ENCODE measurements at places on chromosomes 5 and 9. TPM values are rescaled to one million over a fixed set of nuclear protein-coding genes. Genes with fewer than 3 reads are reported as not detected.

DNA sequence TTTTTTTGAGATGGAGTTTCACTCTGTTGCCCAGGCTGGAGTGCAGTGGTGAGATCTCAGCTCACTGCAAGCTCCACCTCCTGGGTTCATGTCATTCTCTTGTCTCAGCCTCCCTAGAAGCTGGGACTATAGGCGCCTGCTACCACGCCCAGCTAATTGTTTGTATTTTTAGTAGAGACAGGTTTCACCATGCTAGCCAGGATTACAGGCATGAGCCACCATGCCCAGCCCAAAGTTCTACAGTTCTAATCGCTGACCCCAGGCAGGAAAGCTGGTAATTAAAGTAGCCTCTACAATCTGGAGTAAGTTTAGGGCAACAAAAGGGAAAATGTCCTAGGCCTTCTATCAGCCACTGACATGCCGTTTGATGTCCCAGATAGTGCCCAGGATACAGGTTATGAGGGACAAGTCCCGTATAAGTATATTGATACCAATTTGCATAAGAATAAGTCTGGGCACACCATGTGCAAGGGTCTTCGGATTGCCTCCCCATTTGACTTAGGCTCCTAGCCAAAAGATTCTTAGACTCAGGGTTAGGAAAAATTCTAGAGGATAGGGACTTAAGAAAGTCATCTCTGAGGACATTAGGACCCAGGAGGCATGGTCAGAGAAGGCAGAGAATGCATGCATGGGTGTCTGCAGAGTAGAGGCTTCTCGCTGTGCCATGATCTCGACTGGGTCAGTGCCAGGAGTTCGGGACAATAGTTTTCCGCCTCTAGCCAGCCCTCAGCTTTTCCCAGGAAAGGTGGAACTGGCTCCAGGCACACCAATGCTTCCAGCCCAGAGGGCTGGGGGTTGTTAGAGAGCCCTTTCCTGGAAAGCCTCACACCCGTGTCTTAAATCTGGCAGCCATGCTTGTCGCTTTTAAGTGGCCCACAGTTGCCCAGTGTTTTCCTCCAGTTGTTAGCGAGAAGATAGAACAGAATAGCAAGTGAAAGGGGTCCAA lies 1111.1 kb downstream of the TAF11L14 start:
- DNase-seq: no peak

DNA sequence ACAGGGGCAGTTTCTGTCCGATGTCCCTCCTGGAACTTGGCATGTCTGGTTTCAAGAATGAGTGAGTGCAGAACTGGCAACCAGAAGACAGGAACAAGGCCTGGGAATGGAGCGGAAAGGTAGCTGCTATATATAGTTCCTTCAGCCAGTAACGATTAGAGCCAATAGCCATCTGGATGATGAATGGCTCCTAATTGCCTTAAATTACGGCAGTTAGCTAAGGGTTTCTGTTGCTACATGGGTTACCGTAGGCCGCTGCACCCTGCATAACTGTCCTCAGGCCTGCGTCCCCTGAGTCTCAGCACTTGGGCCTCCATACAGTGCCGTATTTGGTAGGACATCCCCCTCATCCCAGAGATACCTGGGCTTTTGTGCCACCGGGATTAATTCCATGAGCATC lies 29.4 kb downstream of the WWC1 start:
- DNase-seq: no peak

The AGXT2 gene
- total RNA-seq: not detected

- DNase-seq: no peak
These were observed 15.5 kb downstream of the CARD19 start for GRCh38 chr9:93111371-93112115.

The STC2 gene
- total RNA-seq: 0.64 TPM

The NR5A1 gene
- total RNA-seq: not detected

GRCh38 chr5:172443441-172444109 lies 10.8 kb downstream of the SH3PXD2B start:
- DNase-seq: no peak

GRCh38 chr9:124885551-124885950 lies 23.6 kb downstream of the ARPC5L start:
- DNase-seq: no peak

DNA sequence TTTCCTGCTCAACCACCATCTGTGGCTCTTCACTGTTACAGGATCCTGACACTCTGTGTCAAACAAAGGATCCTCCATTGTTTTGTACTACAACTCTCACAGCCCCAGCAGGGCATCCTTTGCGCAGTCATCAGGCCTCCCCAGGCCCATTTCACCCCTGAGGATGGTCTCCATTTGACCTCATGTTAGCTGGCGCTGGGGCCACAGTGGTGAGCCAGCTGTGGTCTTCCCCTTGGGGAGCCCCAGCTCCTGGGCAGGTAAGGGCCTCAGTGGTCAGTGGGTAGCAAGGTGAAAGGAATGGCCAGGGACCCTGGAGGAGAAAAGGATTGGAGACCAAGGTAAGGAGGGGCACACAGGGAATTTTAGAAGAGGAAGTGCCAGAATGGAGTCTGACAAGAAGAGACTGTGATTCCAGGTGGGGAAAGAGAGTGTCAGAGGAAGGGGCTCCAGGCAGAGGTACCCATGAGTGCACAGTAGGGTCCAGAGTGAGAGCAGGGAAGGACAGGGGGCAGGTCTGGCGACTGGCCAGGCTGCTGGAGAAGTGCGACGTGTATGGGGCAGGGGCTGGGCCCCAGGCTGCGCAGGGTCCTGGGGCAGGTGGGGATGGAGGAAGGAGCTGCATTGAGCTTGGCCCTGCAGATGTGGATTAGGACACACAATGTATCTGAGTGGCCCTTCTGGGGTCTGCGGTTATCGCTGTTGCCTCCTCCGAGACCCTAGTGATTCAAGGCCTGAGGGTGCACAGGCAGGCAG lies 109.9 kb downstream of the PHF2 start:
- no peak for DNase-seq

- no peak for DNase-seq
These were observed 150.6 kb upstream of the EDIL3 start for GRCh38 chr5:84535281-84535680.

DNA sequence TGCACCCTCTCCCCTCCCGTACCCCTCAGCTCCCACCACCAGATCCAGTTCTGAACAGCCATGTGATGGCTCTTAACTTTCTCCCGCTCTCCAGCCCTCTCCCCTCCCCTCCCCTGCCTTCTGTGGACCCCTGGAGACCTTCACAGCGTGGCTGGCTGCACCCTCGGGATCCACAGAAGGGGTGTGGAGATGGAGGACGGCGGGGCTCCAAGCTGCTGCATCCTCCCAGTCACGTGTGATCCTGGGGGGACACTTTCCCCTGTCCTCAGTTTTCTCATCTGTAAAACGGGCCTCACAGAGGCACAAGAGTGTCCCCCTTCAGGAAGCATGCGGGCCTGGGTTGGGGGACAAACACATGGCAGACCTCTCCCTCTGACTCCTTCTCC lies 276.0 kb upstream of the MVB12B start:
- DNase-seq: no peak

GRCh38 chr9:77956555-77956954 lies 75.1 kb downstream of the GNAQ start:
- DNase-seq: no peak

GRCh38 chr5:67612961-67613360 lies 416.4 kb upstream of the CD180 start:
- DNase-seq: no peak

GRCh38 chr5:595285-595875 lies 16.8 kb upstream of the CEP72 start:
- DNase-seq: no peak

The ADGRV1 gene
- total RNA-seq: 14.1 TPM

The ECM2 gene
- total RNA-seq: 5.1 TPM

GRCh38 chr9:135664266-135664665 lies 1.2 kb downstream of the LCN9 start:
- DNase-seq: no peak

DNA sequence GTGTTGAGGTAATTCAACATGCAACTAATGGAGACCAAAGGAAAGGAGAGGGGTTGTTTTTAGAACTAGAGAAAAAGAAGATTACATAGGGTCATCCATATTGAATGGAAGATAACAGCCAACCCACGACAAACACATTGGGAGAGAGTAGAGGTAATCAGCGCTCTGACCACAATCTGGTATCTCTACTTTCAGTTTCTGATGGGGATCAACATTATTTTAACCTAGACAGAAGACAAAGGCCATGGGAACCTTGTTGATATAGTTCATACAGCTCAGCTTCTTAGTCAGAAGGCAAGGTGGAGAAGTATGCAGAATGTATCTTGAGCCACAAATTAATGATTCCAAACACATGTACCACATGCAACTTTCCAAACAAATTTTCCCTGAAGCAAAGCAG lies 537.1 kb upstream of the ST8SIA4 start:
- DNase-seq: no peak

The SYK gene
- 45.5 TPM for total RNA-seq

DNA sequence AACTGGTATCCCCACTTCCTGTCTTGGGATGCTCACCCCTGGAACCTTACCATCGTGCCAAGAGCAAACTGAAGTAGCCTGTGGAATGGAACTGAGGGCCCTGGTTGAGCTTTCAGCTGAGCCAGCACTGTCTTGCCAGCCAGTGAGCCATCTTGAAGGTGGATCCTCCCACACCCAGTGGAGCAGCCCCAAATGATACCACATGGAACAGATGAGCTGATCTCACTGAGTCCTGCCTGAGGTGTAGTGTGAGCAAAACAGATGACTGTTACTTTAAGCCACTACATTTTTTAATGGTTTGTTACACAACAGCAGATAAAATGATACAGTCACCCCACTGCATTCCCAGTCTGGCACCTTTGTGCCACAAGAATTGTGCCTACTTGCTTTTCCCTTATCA lies 2.2 kb upstream of the PCYOX1L start:
- DNase-seq: no peak

DNA sequence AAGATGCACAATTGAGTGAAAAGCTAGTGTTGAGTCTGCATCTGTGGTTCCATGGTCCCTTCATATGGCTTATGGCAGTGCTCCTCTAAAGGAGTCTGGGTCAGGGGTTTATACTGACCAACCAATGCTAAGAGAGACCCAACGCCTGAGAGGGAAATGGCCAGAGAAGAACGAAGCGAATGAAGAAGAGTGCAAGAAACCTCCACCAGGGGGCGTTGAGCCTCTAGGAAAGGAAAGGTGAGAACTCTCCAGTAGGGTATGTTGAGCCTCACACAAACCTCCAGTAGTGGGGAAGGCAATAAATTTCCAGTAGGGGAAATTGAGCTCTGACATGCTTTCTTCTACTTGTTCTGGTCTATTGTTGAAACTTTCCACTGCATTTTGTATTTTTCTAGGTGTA lies 470.6 kb downstream of the PRDM9 start:
- DNase-seq: no peak

The CETN3 gene
- total RNA-seq: 11.6 TPM

DNA sequence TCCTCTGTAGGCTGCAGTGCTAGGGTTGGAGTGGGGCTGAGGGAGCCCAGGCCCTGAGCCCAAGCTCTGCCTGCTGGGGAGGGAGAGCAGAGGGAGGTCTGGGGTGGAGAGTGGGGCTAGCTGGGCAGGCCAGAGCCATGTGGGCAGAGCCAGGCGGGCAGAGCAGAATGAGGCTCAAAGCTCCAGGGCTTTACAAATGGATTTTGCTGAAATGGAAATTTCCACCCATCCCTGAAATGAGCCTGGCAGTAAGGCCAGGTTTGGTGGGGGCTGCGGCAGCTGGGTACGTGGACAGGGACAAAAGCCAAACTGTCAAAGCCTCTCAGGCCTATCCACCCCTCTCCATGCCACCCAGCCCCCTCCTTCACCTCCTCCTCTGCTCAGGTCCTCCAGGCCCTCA lies 74.2 kb upstream of the ARAP3 start:
- DNase-seq: no peak

The BARHL1 gene
- total RNA-seq: not detected

The LAMC3 gene
- 4.6 TPM for total RNA-seq

DNA sequence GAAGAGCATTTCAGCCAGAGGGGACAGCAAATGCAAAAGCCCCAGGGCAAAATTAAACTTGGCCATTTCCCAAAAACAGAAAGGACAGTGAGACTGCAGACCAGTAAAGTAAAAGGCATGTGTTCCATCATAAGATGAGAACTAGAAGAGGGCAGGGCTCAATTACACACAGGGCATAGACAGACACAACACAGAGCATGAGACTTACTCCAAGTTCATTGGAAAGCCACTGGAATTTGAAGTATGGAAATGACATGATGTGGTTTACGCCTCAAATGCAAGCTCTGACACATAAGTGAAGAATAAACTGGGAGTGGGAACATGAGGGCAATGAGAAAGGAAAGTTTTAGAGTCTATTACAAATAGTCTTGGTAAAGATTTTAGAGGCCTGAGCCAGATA lies 446.6 kb upstream of the GRIA1 start:
- DNase-seq: no peak

GRCh38 chr5:36200513-36200912 lies 41.2 kb downstream of the NADK2 start:
- no peak for DNase-seq

- DNase-seq: no peak
These were observed 51.4 kb downstream of the JMY start for GRCh38 chr5:79287380-79287779.

GRCh38 chr9:96450613-96451528 lies 902 bp downstream of the HABP4 start:
- no peak for DNase-seq

DNA sequence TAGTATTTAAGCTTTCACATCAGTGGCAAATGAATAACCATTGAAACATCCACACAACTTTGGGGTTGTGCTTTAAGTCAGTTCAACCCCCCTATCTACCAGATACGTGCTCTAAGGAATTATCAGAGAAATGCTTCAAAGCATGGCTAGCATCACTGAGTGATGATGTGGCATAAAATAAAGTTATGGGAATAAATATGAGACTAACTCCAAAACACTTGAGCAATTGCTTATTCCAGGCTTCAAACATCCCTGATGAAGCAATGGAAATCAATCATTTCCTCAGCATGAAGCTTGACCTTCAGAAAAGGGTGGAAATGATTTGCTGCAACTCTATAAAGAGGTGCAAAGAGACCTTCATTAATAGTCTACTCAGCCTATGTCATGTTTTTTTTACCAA lies 292.0 kb upstream of the SMC2 start:
- no peak for DNase-seq

The FGF1 gene
- 0.38 TPM for total RNA-seq

GRCh38 chr9:21549251-21549765 lies 67.2 kb upstream of the IFNE start:
- no peak for DNase-seq

The GZMA gene
- 6.7 TPM for total RNA-seq

The CENPK gene
- 5.7 TPM for total RNA-seq

- no peak for DNase-seq
These were observed 42.1 kb upstream of the MAST4 start for GRCh38 chr5:66553916-66554575.

The IFNB1 gene
- total RNA-seq: not detected

The PTPRD gene
- 16.3 TPM for total RNA-seq

The SV2C gene
- total RNA-seq: 0.09 TPM

GRCh38 chr9:2600307-2600706 lies 21.3 kb upstream of the VLDLR start:
- no peak for DNase-seq

The GABRA1 gene
- total RNA-seq: not detected

The CERCAM gene
- total RNA-seq: 8.3 TPM

The FST gene
- total RNA-seq: 1.6 TPM
